ENCODE measurements at places on chromosomes 3 and 15.

DNA sequence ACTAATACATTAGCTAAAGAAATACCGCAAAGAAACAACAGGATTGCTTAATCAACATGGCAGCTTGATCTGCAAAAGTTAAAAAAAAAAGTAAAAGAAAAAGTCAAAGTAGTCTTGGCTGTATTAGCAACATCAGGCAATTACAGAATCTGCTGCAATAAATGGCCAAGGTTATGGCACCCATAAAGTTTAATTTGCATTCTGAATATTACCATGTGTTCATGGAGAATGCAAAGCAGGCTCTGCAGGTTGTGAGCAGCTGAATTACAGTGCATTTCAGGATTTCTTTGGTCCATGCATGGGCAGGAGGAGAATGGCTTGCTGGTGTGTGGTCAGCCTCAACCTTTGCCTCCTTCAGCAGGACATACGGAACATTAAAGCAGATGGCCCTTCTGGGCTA is 199.1 kb upstream of the AZI2 start:
- DNase-seq, result no peak

- DNase-seq, result no peak
Observed at GRCh38 chr3:38985581-38985980, 66.2 kb downstream of the SCN11A start.

GRCh38 chr3:125072301-125072700 is 16.5 kb upstream of the HEG1 start:
- DNase-seq, result no peak

DNA sequence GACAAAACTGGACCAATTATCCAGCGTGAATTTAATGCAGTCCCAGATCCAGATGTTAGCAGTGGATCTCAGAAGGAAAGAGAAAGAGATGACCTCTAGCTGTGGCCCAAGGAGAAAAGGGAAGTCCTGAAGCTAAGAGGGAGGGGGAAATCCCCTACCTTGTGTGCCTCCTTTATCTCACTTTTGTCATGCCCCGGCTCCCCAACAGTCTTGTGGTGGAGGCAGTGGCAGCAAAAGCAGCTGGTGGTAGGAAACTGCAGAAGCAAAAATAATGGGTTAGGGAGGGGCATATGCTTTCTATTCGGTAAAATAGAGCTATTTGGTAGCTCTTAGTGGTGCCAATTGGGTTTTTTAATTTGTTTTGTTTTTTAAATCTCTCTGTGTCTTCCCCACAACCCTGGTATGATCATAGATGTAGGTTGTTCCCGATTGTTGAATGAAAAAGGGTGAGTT is 56.5 kb downstream of the MCTP2 start:
- DNase-seq, result no peak

DNA sequence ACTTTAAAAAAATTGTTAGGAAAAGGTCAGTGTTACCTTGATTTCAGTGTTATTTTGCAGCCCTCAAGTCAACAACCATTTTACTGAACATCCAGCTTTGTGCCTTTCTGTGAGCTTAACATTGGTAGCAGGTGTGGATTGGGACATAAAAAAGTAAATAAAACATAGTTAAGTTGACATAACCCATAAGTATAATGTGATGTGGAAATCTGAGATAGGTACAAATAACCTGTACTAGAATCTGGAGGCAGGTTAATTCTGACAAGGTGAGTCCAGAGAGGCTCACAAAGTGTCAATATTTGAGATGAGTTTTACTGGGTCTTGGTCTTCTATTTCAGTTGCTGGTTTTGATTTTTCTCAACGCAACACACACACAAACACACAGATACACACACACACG is 151.3 kb downstream of the LPP start:
- DNase-seq, result no peak

DNA sequence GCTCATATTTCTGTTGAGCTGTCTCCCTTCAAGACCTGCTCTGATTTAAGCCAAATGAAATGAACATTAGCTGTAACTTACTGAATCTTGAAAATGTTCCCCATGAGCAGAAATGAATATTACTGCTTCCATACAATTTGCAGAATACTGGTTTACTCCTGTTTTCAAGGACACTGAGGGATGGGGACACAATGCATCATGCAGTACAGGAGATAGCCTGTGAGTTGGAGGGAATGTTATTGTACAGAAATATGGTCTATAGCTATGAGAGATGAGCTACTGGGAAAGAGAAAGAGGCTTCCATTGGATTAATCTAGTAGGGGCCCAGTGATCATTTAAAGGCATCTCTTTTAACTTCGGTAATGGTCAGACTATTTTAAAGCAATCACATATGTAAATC is 798.2 kb downstream of the GRM7 start:
- no peak for DNase-seq

- DNase-seq, result no peak
Observed at GRCh38 chr3:158085358-158085757, 20.9 kb downstream of the SHOX2 start.

- DNase-seq, result no peak
Observed at GRCh38 chr15:59329091-59329490, 43.6 kb downstream of the MYO1E start.

DNA sequence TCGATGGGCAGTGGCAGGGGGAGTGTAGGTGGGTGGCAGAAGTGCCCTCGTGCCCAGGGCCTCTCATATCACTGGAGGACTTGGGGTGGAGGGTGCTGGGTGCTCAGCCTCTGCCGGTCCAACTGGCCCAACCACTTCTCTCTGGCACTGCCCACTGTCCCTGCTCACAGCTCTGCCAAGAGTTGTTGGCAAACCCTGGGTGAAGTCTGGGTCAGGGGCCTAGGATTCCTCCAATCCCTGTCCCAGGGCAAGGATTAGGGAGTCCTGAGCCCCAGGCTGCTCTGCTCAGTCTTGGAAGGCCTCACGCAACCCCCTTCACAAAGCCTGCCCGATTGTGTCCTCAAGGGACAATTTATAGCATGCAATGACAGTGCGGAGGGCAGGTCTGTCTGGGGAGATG is 5.2 kb upstream of the PRKCD start:
- no peak for DNase-seq

GRCh38 chr3:2172561-2173171 is 74.0 kb downstream of the CNTN4 start:
- DNase-seq, result no peak

- DNase-seq, result no peak
Observed at GRCh38 chr3:8482960-8483665, 18.5 kb upstream of the LMCD1 start.

Measured in stimulated activated CD4-positive, alpha-beta T cell treated with anti-CD3 and anti-CD28 coated beads, Interleukin-12 subunit alpha, Interleukin-12 subunit beta, amount 100 ng/mL, for 4 hours (primary cell).